ENCODE measurements at places on chromosomes 4 and X.

DNA sequence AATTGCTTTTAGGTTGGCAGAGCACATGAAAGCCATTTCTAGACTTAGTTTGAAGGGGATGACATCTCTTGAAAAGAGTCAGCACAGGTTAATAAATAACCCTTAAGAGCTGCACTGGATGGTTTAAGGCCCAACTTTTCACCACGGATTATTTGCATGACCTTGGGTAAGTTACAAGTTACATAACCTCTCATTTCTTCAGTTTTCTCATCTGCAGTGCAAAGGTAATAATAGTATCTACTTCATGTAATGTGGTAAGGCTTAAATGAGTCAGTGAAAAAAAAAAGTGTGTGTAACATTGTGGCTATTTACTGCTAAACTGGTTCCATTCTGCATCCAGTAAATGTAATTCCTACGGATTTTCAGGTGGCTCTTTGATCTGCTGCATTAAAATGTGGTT lies 715.8 kb downstream of the CCSER1 start:
- DNase-seq = no peak

DNA sequence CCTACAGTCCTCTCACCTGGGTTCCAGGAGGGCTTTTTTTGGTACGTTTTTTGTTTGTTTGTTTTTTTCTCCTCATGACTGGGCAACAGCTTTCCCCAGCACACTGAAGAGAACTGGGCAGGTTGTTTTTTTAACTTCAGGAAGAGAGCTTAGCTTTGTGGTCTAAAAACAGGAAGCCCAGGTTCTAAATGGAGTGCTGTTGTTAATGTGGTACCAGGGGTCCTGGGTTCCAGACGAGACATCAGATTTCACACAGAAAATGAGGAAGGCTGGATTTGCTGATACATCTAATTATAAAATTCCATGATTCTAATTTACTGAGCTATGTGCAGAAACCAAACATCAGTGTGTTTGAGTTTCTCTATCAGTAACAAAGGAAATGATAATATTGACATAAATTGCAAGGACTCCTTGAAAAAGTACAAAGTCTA lies 4.2 kb downstream of the MYOZ2 start:
- DNase-seq = no peak

DNA sequence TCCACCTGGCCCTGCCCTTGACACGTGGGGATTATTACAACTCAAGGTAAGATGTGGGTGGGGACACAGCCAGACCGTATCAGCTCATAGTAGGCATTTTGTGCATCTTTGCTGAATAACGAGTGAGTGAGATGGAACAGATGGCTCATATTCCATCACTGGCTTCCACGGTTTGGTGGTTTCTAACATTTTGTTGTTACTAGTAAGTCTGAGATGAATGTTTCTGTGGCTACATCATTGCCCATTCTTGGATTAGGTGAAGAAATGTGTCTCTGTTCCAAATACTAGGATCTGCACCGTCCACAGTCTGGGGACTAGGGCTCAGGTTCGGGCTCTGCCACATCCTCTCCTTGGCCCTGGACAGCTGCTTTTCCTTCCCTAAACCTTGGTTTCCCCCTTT lies 3.6 kb downstream of the ABLIM2 start:
- DNase-seq = no peak

- no peak for DNase-seq
Observed at GRCh38 chr4:110675426-110675825, 52.5 kb upstream of the PITX2 start.

DNA sequence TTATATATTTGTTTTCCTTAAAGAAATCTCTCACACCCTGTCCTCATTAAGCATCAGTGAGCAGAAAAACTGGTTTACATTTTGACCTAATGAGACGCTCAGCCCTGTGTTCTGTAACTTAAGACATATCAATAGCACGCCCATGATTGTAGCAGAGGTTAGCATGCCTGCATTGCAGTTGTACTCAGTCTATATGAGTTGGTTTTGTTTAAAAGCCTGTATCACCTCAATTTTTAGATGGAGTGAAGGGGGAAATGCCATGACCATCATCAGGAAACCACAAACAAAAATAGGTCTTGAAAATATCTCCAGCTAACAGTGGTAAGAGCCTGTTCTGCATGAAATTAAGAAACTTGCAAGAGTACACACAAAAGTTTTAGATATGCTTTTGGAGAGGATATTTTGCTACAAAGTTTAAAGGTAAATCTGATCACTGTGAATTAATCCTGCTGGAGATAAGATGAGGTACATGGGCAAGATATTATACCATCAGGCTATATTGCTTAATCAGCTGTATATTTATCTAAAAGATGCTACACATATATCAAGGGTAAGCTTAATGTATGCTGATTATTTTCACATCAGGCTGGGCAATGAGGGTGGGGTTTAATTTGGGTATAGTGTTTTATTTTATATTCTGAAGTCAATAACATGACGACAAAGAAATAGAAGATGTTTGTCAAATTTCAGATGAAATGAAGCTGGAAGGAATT lies 13.1 kb upstream of the COQ2 start:
- DNase-seq = no peak

GRCh38 chr4:14636563-14636962 lies 365.7 kb upstream of the CPEB2 start:
- DNase-seq = no peak

DNA sequence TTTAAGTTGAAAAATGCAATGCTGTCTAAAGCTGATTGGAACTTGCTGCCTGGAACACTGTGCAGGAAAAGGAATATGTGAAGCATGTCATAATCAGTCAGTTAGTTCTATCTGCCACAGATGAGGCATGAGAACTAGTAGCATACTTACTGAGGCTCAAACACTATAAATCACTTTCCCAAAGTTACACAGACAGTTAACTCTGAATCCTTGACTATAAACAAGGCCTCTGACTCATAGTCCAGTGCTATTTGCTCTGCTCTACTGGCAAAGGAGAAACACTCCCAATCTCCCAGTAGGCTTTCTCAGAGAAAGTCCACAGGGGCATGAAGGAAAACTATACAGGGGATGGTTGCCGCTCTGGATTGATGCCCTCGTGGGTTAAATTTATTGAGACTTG lies 2078.4 kb upstream of the TENM3 start:
- DNase-seq = no peak

GRCh38 chrX:11757719-11758399 lies at the start of gene MSL3:
Gene MSL3, plus strand, starts transcription at chrX:11758237. Its CDS starts 27 bp downstream, at chrX:11758264.
- no peak for DNase-seq

DNA sequence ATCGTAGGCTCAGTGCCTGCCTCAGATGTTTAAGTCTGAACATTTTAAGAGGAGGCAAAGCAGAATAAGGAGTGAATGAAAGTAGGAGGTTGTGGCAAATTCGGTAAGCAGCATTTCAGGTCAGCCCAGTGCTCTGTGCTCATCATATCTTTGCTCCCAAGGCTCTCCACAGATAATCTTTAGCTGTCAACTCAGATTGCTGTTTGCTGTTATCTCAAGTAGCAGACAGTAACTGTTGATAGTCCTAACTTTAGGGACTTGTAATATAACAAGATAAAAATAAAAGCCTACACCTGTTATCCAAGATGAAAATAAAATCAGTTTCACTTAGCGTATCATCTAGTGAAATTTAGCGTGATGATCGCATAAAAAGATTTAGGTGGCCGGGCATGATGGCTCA lies 18.6 kb upstream of the CLTRN start:
- DNase-seq = no peak

DNA sequence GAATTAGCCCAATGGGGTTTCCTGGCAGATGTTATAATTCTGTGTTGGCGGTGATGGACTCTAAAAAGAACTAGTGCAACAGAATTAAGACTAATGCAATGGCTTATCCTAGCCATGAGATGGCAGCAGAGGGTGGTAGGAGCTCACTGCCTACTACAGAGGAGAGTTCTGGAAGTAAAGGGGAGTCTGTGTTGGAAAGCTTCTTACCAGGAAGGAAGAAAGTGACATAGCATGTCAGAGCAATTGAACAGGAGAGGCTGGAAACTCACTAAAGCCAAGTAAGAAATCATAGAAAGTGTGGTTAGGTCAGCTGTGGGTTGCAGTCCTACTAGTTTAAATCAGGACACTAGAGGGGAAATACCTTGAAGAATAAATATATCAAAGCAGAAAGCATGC lies 6.3 kb upstream of the TRPC5OS start:
- DNase-seq = no peak

- DNase-seq = no peak
Observed at GRCh38 chr4:110754716-110755115, 131.8 kb upstream of the PITX2 start.

DNA sequence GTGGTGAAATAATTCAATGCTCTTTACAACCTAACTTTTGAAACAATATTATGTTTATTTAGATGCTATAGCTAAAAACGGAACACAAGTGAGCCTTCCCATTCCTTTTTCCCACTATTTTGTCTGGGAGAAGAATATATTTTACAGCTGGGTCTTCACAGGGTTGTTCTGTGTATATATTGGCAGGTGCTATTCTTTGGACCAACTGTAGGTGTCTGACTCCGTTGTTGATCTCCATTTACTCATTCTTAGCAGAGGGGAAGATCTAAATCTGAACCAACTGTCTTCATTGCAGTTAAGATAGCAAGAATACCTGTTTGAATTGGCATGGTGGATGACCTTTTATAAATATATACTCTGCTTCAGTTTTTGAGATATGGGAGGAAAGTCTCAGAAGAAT lies 257.4 kb downstream of the CFAP299 start:
- DNase-seq = no peak

GRCh38 chrX:66018585-66019309 lies 21.1 kb downstream of the VSIG4 start:
- no peak for DNase-seq

- no peak for DNase-seq
Observed at GRCh38 chrX:100677611-100678181, 33.7 kb downstream of the SRPX2 start.

GRCh38 chr4:179530958-179531357 lies 2088.7 kb upstream of the AGA start:
- no peak for DNase-seq

DNA sequence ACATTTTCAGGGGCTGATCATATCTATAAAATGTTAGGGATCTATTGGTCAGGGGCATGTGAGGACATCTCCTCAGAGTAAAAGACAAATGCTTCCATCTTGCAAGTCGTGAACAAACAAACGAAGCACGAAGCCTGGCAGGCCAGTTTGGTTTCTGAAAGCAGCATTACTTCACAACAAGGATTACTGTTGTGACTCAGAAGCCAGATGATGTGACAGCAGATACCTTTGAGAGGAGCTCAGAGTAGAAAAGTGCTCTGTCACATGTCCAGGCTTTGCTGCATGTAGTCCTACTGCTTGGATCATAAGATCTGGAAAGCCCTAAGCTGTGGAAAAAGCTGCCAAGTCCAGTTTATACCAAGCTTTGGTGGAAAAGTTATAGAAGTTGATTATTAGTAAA lies 1827.2 kb downstream of the ARAP2 start:
- DNase-seq = no peak

- DNase-seq = no peak
Observed at GRCh38 chr4:76339364-76339763, 32.8 kb downstream of the STBD1 start.

DNA sequence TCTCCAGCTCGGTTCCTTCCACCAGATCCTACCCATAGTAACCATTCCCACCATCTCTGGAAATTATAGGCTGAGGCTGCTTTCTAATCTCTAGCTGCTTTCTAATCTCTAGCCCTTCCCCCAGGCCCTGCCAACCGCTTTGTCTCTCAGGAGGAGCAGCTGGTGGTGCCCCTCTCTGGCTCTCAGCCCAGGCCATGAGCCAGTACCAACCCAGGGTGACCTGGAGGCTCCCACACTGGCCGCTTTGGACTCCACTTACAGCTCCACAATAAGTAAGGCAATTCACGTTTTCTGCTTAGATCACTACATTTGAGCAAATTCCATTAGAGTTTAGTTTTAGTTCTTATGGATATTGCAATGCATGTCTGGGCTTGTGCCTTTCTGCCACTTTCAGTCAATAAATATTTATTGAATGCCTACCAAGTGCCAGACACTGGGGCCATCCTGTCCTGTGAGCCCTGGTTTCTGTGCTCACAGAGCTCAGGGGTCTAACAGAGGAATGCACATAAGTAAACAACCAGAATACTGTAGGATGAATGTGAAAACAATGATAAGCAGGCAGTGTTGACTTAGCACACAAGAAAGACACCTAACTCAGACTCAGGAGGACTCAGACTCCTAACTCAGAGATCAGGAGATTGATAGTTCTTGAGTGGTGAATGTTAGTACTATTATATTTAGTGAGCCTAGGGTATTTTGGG lies 38.9 kb downstream of the SMC1A start:
- peak; percentile 2 for DNase-seq

GRCh38 chr4:148415500-148415899 lies 26.7 kb downstream of the NR3C2 start:
- no peak for DNase-seq

DNA sequence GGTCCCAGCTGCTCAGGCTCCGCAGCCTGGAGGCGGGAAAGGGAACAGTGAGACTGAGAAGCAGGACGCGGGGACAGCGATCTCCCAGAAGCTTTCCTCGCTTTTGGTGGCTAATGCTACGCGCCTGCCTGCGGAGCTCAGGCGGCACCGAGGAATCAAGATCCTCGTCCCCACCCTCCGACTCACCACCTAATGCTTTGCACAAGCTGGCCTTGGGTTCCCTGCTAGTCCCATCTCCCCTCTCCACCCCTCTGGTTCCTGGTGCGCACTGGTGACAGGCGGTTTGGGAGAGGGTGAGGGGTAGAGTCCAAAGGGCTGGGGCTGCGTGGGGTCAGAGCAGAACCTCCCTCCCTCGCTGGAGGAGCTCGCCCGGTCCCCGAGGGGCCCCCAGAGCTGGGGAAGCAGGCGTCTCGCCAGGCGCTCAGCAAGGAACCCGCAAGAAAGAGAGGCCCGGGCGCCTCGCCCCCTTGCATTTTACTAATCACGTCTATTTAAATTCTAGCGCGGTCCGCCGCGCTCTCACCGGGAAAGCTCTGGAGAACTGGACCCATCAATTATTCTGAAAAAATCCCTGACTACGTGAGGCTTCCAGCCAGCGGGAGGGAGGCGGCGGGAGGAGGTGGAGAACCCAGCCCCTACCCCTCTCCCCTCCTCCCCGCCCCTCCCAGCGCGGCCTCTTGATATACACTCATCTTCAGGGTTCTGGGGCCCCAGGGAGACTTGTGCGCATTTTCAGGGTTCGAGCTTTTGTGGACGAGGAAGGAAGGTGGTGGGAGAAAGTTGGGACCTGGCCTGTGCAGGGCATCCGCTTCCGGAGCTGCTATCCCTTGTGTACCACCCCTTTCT lies 9.1 kb downstream of the POU4F2 start:
- no peak for DNase-seq

GRCh38 chrX:45007598-45007997 lies 134.6 kb downstream of the KDM6A start:
- DNase-seq = no peak

DNA sequence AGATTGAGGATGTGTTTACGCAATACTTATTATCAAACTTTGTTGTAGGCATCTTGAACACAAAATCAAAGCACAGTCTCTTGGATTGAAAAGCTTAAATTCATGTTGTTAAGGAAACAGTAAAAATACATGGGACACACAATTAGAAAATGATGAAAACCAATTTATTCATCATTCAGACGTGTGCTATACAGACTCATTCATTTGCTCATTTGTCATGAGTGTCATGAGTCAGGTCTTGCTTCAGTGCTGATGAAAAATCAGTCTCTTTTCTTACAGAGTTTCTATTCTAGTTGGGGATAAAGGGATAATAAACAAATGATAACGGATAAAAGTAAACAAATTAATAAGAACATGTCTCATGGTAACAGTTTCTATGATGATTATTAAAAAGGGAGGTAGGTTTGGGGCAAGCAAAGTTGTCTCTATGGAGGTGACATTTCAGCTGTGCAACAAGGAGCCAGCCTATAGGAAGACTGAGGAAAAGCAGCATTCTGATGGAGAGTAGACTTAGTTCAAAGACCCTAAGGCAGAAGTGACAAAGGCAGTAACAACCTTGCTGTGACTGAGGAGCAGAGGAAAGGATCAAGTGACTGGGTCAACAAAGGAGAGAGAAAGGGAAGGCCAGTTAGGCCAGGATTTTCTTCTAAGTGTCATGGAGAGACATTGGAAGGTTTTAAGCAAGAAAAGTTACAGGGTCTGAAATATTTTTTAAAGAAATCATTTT lies 224.0 kb upstream of the HHIP start:
- DNase-seq = no peak
